Glomerular endothelial cell (primary cell): ENCODE measurements at places on chromosomes 6 and 20. TPM values are rescaled to one million over a fixed set of nuclear protein-coding genes. Genes with fewer than 3 reads are reported as not detected.

- no peak for DNase-seq
Observed at GRCh38 chr20:1902188-1902587, 7.0 kb downstream of the SIRPA start.

- no peak for DNase-seq
Observed at GRCh38 chr20:17854307-17854903, 114.2 kb downstream of the SNX5 start.

Gene MROH8
- total RNA-seq = 3.2 and 3.5 TPM in 2 replicates

Gene OR2H2
- not detected in 2 replicates for total RNA-seq

- DNase-seq = no peak
Observed at GRCh38 chr20:57069442-57069841, 197.0 kb downstream of the BMP7 start.

- DNase-seq = no peak
Observed at GRCh38 chr6:68226460-68226859, 408.6 kb upstream of the ADGRB3 start.

- DNase-seq = no peak
Observed at GRCh38 chr6:18985996-18986395, 598.8 kb downstream of the RNF144B start.

DNA sequence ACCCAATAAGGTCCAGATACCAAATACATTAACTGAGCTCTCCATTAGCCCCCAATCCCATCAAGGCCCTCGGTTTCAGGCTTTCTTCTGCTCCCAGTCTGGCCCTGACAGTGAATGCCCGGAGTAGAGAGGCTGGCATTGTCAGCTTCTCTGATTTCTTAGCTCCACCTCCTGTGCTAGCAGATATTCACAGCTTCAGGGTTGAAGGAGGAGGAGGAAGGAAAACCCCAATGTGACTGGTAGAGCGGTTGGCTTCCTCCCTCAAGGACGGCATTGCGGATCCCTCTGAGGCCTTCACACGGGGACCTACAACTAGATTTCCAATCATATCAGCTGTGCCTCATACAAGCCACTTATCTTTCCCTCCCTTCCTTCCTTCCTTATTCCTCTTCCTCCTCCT is 164.1 kb upstream of the SYNDIG1 start:
- no peak for DNase-seq

Gene MUC22
- total RNA-seq = not detected in 2 replicates

- no peak for DNase-seq
Observed at GRCh38 chr6:134706806-134707205, 243.1 kb downstream of the ALDH8A1 start.

DNA sequence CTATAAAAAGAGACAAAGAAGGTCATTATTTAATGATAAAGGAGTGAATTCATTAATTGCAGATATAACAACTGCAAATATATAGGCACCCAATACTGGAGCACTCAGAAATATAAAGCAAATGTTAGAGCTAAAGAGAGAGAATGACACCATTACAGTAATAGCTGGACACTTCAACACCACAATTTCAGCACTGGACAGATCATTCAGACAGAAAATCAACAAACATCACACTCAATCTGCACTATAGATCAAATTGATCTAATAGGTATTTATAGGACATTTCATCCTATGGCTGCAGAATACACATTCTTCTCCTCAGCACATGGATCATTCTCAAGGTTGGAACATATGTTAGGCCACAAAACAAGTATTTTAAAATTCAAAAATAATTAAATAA is 72.7 kb downstream of the MAP7 start:
- DNase-seq = no peak

DNA sequence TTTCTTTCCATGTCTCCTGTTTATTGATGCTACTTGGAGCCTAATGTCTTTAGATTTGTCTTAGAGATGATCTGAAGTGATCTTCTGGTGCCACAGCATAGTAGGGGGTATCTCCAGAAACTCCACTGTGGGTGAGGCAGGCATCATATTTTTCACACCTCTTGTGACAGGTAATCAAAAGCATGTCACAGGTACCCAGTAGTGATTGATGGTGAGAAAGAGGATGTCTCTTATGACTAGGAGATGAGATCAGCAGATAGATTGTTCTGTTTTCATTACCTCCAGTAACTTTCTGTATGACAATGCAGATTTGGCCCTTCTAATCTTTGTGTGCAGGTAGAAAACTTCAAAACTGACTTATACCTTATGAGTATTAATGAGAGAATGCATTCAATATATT is 13.5 kb downstream of the NCOA7 start:
- no peak for DNase-seq

- no peak for DNase-seq
Observed at GRCh38 chr6:66897576-66897975, 1190.5 kb upstream of the EYS start.

GRCh38 chr6:168033791-168034190 is 36.3 kb downstream of the KIF25 start:
- no peak for DNase-seq
